NCI-H446 (cell line): ENCODE measurements at places on chromosomes 2 and 18.

GRCh38 chr2:43190311-43191052 lies 35.9 kb downstream of the ZFP36L2 start:
- DNase-seq: no peak

- DNase-seq: no peak
These were observed 2.0 kb downstream of the DLX1 start for GRCh38 chr2:172087207-172087779.

GRCh38 chr2:118094503-118094902 lies 6.2 kb downstream of the INSIG2 start:
- DNase-seq: no peak

DNA sequence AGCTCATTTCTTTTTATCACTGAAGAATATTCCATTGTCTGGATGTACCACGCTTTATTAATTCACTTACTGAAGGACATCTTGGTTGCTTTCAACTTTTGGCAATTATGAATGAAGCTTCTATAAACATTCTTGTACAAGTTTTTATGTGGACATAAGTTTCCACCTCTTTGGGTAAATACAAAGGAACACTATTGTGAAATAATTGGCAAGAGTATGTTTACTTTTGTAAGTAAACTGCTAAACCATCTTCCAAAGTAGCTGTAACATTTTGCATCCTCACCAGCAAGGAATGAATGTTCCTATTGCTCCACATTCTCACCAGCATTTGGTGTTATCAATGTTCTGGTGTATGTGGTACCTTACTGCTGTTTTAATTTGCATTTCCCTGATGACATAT lies 15.8 kb upstream of the VWC2L start:
- DNase-seq: no peak

DNA sequence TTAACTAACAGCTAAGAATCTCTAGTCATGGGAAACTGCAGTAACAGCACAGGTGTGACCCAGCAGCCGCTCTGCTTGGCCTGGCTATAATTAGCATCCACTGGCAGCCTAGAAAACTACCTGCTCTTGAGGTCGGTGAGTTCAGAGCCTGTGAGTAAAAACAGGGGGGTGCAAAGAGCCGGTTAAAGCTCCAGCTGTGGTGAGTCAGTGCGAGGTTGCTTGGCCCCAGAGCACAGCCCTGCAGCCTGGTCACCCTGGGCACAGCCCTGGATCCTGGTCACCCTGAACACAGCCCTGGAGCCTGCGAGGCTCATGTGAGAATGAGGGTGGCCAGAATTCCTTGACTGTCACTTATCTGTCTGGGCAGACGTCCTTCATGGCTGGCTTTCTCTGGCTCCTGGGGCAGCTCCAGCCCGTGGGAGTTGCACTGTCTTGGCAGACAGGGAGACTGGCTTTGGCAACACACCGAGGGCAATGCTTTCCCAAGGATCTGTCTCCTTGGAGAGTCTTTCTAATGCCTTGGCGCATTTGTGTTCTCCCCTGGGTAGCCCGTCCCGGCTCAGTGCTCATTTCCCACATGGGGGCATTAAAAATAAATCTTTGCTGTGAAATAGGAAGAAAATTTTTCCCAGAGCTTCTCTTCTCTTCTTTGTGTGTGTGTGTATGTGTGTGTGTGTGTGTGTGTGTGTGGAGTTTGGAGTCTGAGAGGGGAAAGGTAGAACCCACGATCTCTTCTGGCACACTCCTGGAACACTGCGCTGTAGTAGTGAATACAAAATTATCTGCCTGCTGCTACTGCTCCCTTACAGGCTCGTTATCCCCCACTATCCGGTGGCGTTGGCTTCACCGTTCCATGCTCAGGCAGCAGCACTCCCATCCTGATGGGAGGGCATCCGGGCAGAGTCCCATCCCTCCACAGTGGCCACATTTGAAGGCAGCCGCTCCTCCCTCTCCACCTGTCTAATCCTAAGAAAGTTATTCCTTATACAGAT lies 250.2 kb upstream of the MEX3C start:
- peak; percentile 35 for DNase-seq

GRCh38 chr2:64090264-64090663 lies 54.0 kb downstream of the PELI1 start:
- no peak for DNase-seq

DNA sequence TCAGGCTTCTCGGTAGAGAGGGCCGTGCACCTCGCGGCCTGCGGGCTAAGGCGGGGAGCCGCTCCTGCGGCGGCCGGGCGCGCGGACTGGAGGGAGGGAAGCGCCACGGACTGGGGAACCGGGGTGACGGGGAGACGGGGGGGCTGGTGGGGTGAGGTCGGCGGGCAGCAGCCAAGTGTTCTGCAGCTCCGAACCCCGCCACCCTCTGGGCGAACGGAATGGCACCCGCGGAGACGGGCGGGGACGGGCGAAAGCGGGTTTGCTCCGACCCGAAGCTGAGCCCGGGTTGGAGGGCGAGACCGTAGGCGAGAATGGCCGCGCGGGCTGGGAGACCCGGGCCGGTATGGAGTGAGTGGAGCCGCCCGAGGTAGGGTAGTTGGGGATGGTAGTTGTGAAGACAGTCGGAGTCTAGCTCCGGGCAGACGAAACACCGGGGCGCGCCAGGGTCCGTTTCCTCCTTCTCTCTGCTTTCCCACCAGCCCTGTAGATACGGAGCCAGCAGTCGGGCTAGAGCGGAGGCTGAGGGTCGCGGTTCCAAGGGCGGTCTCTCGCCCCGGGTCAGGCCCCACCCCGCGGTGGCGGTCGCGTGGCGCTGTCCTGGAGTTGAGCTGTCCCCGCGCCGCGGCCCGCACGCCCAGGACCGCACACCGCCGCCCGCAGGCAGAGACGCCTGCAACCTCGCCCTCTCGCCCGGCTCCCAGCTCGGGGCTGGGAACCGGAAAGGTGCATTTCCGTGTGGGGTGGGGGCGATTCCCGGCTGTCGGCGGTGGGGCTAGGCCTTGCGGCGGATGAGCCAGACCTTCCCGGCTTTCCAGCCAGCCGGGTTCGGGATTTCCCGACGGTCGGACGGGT lies 160.3 kb upstream of the SIX2 start:
- no peak for DNase-seq
